ENCODE measurements at places on chromosomes 16 and 17. TPM values are rescaled to one million over a fixed set of nuclear protein-coding genes. Genes with fewer than 3 reads are reported as not detected.

The PPP1R27 gene
- not detected for total RNA-seq

The GLP2R gene
- total RNA-seq, result not detected

DNA sequence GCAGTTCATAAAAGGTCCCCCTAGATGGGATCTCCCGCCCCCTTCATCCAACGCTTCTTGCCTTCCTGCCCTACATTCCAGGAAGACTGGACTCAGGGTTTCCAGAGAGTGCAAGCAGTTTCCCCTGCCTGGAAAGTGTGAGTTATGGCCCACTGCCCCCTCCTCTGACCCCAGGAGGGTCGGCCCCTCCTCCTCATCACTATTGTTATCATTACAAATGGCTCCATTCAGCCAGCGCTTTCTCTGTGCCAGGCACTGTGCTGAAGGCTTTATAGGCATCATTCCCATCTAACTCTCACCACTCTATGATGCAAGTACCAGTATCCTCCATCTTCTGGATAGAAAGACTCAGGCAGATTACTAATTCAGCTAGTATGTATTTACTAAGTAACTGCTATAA is 90.7 kb downstream of the USP31 start:
- DNase-seq, result no peak

The LPO gene
- total RNA-seq, result not detected

DNA sequence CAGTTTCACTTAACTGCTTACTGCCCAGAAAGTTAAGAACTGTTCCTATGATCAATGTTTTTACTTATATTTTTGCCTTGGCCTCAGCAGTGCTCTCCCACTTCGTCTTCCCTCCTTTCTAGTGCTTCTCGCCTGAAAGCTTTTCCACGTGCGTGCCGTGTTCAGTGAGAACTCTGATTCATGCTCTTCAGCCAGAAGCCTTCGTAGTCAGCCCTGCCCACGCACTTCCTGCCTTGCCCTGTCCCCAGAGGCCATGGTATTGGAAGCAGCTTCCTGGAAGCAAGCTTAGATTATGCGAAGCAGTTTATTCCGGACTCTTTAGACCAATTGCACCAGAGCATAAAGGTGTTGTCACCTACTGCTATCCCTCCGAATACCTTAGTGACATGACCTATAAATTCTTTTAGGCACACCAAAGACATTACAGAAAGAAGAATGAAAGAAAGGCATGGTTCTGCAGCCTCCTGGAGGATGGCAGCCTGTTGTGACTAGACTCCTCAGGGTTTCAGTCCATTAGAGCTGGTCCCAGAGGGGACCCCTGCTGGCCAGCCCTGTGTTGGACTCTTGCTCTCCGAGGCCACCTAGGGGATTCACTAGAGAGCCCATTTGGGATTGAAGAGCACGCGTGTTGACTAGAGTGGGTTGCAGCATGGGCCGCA is 105.2 kb downstream of the RPTOR start:
- peak; percentile 88 for DNase-seq

GRCh38 chr17:20009052-20009301 is 182 bp upstream of the SPECC1 start:
- DNase-seq, result no peak

DNA sequence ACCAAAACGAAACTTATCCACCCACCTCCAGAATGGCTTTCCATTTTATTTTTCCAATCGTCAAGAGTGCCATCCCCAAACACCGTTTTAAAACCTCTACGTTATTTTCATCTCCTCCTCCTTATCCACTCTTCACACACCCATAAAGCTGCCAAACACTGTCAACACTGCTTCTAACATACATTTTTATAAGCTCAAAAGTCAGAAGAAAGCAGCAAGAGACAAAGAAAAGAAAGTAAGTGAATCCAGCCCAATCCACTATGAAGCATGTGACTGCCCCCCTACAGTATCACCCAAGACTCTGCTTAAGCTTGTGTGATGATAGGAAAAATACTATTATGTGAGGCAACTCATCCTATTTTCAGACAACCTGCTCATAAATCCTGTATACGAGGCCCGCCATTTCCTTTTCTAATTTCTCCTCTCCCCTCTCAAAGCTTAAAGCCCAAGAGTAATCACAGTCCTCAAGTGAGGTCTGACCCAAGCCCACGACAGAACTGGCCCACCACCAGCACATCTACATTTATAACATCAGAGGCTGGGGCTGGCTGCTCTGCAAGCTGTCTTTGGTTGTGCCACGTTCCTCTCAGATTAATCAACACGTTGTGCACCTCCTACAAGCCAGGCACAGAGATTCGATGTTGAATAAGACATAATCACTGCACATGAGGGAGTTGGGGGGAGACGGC is 16.3 kb downstream of the USP31 start:
- no peak for DNase-seq

Measured in activated naive CD8-positive, alpha-beta T cell treated with anti-CD3 and anti-CD28 coated beads for 36 hours (primary cell).